ENCODE measurements at places on chromosomes 1 and 21.

DNA sequence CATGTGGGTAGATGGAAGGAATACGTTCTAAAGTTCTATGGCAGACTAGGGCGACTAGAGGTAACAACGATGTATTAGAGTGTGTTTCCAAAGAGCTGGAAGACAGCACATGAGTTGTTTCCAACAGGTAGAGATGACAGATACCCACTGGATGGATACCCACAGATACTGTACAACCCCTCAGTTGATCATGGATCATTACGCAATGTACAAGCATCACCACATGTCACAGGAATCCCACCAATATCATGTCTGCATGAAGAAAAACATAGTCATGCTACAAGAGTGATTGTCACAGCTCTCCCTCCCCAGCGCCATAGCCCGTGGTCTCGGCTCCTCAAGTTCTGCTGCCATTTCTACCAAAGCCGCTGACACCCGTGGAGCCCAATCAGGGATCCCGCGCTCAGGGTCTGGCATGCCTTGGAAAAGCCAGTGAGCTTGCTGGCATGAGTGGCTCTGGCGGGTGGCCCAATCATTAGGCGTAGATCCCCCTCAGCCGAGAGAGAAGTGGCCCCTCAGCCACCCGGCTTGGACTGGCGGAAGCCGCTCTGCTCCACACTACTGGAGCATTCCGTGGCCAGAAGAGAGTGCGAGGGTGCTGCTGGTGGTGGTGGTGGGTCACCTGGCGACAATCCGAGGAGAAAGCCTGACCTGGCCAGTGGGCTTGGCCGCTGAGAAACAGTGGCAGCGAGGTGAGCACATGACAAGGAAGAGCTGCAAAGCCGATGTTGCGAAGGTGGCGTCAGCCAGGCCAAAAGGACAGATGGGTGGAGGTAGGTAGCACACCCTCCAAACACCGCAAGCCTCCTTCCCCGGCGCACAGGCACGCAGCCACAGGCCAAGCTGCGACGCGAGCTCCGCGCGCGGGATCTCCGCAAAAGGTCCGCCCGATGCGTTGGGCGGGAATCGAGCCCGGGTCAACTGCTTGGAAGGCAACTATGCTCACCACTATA, 65.7 kb upstream of the FCGR2A start:
- DNase-seq = no peak

DNA sequence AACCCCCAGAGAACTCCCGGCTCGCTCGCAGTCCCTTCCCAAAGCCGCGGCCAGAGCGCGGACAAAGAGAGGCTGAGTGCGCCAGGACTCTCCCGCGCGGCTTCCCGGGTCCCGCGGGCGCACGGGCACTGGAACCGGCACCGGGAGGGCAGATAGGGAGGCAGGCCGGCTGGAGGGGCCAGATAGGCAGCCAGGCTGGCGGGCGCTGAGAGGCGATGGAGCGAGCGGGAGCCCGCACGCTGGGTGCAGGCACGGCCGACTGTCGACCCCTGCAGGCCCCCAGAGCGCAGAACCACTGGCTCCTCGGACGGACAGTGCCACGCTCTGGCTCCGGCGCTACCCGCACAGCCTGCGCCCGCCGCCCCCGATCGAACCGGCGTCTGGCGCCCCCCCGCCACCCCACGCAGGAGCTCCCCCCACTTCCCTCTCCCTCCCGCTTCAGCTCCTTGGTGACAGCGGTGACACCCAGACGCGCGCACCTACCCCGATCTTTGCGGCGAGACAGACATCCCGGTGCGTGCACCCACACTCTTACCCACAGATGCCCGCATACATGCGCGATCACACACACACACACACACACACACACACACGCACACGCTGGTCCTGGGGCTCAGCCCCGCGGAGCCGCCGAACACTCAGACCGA, 534 bp downstream of the SLC6A9 start:
- peak; percentile 23 for DNase-seq

DNA sequence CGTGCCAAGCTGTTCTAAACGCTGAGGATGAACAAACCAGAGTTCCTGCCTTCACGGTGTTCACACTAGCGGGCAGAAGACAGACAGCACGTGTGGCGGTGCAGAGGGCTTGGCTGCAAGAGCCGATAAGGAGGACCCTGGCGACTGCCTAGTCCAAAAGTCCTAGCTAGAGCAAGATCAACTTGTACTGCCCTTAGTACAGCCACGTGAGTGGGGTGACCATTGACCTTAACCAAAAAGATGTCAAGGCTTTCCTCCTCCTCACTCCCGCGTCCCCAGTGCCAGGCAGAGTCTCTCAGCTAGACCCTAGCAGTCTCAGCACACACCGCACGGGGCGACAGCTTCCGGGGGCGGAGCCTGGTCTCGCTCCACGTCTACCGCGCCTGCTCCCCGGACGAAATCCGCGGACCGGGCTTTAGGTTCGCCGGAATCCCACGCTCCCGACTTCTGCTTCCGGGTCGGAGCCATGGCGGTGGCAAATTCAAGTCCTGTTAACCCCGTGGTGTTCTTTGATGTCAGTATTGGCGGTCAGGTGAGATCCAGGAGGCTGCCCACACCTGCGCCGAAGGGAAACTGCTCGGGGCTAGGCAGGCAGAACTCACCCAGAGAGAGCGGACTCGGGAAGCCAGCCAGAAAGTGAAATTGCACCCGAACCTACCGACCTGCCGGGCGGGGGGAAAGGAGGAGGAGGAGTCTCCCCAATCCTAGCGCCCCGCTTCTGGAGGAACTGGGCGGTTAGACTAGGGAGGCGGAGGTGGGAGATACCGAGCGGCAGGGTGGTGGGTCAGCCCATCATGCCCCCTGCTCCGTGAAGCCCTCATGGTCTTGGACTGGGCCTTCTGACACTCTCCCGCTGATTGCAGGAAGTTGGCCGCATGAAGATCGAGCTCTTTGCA, at the start of gene PPIH:
PPIH (plus strand) TSS at position 443 of the 896 bp plus-strand sequence; CDS start at position 467, 24 bp downstream.
- peak; percentile 93 for DNase-seq

- no peak for DNase-seq
Measured at GRCh38 chr1:95127380-95127779, 10.2 kb downstream of the TLCD4 start.

- no peak for DNase-seq
Measured at GRCh38 chr1:183847641-183848040, 42.7 kb downstream of the RGL1 start.

DNA sequence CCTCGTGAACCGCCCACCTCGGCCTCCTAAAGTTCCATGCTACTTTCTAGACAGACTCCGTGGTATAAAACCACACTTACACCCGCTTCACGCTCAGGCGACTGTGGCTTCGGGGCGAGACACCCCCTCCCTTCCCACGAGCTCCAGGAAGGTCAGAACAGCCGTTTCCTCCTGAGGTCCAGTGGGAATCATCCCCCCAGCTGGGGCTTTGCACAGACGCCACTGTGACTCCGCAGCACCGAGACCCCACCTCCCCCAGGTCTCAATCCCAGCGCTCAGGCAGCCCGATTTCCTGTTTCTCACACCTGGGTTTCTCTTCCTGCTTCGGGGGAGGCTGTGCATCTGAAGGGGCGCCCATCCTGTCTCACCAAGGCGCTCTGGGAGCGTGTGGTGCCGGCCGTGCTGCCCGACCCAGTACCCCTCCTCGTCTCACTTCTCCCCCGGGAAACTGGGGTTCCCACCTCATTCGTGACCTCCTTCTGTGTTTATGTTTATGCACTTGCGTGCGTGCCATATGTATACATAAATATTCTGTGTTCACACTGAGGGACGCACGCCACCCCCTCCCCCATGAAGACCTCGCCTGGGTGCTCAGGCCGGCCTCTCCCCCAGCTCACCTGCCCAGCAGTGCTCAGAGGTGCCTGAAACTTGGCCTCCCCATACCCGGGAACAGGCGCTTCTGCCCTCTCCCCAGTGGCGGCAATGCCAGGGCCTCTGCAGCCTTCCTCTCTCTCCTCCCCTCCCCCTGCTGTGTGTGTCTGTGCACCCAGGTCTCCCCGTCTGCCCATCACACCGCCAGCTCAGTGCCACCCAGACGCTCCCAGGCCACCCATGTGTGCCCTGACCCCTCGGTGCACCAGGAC, 14.6 kb downstream of the SLC35E2B start:
- DNase-seq = peak; percentile 29

DNA sequence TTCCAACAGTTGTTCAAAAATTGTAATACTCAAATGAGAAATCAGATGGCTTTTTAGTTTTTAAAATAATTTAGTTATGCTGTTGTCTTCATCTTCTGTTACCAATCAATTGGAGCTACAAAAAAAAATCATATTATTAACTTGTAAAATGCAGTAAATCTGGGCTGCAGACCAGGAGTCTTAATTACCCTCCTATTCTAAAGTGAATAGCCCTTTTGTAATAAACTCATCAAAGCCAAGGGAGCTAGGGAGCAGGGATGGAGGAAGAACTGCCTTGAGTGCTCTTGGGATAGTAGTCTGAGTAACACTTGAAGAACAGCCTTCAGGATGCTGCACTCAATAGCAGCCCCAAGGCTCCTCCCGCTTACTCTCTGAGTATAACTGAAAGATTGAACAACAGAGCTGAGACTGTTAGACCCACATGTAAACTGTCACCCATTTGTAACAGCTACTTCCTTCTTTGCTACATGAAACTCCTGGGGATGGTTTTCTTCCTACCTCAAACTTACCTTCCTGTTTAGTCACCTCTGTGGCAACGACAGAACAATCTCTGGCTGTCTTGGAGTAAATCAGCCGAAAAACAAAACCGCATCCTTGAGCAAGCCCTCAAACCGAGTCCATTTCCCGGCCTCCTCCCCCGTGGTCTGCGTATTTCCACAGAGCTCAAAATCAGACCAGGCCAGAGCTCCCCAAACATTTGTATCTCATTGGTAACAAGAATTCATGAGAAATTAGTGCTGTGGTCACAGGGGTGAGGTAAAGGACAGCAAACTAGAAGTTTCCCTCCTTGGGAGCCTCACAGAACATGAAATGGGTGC, 55.9 kb downstream of the CD58 start:
- DNase-seq = peak; percentile 21

DNA sequence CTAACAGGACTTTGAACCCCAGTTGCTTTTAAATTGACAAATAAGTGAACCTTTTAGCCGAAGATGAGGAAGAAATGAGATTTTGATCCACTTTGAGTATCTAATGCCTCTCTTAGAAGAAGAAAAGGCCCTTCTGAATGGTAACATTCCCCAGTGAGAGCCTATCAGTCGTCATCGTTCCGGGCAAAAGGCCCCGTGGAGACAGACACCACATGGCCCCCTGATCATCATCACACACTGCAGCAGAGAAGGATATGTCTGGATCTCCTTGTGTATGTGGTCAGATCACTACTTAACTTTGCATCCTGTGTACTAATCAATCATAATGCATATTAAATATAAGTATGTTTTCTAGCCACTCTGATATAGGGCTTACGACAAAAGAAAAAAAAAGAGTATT, 87.3 kb upstream of the SMYD2 start:
- no peak for DNase-seq

DNA sequence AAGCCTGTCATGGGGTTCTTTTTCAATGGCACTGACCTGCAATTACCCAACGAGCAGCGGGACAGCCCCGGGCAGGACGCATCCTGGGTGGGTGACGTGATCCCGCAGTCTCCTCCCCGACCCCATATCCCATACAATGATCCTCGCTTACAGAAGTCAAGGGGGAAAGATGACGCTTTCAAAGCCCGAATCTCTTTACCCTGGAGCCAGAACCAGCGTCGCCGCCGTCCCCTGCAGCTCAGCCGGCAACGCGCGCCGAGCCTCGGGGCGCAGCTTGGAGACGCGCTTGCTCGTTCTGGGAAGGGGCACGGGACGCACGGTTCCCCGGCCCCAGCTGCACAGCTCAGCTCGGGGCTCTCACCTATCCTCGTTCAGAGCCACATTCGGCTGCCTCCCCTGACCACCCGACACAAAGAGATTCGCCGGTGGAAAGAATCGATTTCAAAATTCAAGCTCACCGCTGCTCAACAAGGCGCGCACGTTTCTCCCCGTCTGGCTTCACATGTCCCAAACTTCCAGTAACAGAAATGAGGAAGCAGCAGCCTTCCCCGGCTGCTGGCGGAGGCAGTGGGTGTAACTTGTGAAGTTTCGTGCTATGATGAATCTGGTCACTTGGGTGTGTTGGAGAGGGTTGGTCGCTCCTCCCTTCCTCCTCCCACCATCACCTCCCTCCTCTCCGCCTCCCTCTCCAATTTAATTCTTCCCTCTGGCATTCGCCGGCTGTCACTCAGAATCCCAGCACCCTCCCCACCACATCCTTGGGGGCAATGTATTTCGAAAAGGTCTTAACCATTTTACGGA, at the start of gene TIAM1:
TIAM1 (minus strand) TSS at position 582 of the 801 bp plus-strand sequence. CDS start 77,289 bp downstream, outside the sequence.
- DNase-seq = no peak

GRCh38 chr1:65420590-65421350, at the start of the genes LEPR and LEPROT:
Gene LEPR (plus strand): TSS chr1:65420668. CDS start chr1:65565566, 144,898 bp downstream.
Gene LEPROT (plus strand): TSS chr1:65420668. CDS start chr1:65420725, 57 bp downstream.
- no peak for DNase-seq

DNA sequence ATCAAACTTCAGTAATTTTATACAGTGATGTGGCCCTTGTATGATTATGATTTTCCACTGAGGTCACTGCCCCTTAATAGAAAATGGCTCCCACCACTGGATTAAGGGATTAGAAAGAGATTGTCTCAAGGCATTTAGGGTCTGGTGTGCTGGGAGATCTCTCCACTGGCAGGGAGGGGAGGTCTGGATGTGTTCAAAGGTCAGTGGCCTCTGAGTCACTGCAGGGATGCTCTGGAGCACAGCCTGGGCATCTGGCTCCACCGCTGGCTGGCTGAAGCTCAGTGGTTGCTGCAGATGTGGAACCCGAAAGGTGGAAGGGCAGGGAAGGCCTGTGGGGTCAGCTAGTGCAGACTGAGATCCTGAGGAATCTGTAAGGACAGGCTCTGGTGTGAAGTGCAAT, 18.3 kb upstream of the CHI3L1 start:
- DNase-seq = no peak

GRCh38 chr1:207853372-207853757, 57.6 kb downstream of the CD34 start:
- no peak for DNase-seq
